ENCODE measurements at places on chromosomes 7 and 10. TPM values are rescaled to one million over a fixed set of nuclear protein-coding genes. Genes with fewer than 3 reads are reported as not detected.

FAM25G gene
- not detected for total RNA-seq

MUC12 gene
- 0.54 TPM for total RNA-seq

MLXIPL gene
- not detected for total RNA-seq

RAB19 gene
- 6.4 TPM for total RNA-seq

CCDC3 gene
- total RNA-seq, result not detected

SPDYE6 gene
- total RNA-seq, result not detected

CEP55 gene
- 45.0 TPM for total RNA-seq

DNA sequence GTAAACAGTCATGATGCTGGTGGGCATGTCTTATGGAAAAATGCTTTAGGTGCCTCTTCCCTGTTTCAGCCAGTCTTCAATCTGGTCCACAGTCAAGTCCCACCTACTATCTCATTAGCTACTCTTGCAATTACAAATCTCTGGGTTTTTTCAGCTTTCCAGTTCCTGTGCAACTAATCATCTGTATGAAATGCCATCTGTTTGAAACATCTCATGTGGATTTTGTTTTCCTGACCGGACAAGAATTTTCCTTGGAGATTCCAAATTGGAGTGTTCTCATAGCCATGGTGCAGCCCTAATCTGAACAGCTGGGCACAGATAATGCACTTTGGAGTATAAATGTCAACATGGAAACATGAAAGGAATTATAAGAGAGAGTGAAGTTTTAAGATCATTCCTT, 41.3 kb upstream of the CALN1 start:
- no peak for DNase-seq
- no peaks in the 10 kb centered on the region for H3K27me3 ChIP-seq
- no peaks in the 10 kb centered on the region for H3K36me3 ChIP-seq
- no peak overlapping the region for H3K4me3 ChIP-seq
- no peaks in the 10 kb centered on the region for H3K4me1 ChIP-seq

DNA sequence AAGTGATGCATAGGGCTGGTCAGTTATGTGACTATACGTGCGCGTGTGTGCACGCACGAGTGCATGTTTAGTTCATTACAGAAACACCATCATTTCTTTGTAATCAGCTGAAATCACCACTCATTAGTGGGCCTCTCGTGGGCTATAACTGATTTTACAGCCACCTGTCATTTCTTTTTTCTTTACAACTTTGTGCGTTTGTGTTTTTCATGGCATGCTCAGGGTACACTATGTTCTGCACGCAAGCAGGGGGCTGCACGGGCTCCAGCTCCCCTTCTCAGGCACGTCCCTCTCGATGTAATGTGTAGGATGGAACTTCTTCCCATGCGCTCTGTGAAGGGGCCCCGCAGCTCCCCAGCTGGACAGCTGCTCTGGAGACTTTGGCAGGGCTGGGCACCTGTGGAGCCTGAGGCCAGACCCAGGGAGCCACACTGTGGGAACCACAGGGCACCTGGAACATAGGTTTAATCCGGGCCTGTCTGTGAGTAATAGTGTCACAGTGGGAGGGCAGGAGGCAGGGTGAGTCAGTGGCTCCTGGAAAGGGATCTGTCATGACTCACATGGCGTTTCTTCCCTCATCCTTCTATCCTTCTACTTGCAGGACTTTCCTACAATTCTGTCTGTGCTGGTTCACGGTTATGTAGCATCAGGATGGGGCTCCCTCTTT, 4.9 kb downstream of the GCK start:
- H3K4me3 ChIP-seq, result no peak overlapping the region
- no peak overlapping the region for H3K27ac ChIP-seq
- no peak for DNase-seq

DNA sequence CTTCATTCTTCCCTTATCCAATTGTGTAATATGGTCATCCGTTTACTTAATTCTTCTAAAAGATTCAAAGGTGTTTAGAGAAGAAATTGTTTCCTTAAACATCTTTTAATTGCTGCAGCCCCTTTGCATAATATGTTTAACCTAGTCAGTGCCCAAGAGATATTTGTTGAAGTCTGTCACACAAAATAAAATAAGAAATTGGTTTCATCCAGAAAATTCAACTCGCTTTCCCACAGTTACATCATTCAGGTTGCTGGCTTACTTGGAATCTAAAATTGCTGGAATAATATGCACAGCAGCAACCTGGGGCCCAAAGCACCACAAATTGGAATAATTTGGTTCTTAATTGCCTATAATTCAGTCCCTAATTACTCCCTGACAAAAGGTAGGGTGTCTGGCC, 155.1 kb upstream of the ETV1 start:
- no peak overlapping the region for H3K4me3 ChIP-seq
- H3K36me3 ChIP-seq, result no peaks in the 10 kb centered on the region
- no peak overlapping the region for H3K27ac ChIP-seq
- no peak for DNase-seq
- H3K4me1 ChIP-seq, result no peaks in the 10 kb centered on the region
- no peaks in the 10 kb centered on the region for H3K27me3 ChIP-seq

DNA sequence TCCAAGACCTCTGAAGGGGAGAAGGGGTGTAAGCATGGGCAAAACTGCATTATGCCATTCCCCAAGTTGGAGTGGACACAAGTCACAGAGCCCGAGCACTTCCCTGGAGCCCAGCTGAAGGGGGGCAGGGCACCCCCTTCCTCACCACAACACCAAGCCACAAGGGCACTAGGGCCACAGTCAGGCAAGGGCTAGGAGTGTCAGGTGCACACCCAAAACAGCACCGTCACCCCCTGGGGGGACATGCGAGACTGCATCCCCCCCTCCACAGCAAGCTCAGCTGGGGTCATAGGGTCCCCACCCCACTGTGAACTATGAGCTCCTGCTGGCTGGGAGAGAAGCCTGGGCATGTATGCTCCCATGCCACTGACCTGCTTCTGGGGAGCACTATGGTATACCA, 143.9 kb downstream of the GRID1 start:
- no peaks in the 10 kb centered on the region for H3K4me1 ChIP-seq
- no peaks in the 10 kb centered on the region for H3K36me3 ChIP-seq
- H3K27ac ChIP-seq, result no peak overlapping the region

- DNase-seq, result no peak
- H3K36me3 ChIP-seq, result peaks cover 25% of the 10 kb centered on the region
- peaks cover 2% of the 10 kb centered on the region for H3K4me1 ChIP-seq
- no peak overlapping the region for H3K27ac ChIP-seq
- H3K4me3 ChIP-seq, result no peak overlapping the region
- no peaks in the 10 kb centered on the region for H3K27me3 ChIP-seq
Measured at GRCh38 chr10:87771871-87772500, 46.0 kb downstream of the ATAD1 start.

DNA sequence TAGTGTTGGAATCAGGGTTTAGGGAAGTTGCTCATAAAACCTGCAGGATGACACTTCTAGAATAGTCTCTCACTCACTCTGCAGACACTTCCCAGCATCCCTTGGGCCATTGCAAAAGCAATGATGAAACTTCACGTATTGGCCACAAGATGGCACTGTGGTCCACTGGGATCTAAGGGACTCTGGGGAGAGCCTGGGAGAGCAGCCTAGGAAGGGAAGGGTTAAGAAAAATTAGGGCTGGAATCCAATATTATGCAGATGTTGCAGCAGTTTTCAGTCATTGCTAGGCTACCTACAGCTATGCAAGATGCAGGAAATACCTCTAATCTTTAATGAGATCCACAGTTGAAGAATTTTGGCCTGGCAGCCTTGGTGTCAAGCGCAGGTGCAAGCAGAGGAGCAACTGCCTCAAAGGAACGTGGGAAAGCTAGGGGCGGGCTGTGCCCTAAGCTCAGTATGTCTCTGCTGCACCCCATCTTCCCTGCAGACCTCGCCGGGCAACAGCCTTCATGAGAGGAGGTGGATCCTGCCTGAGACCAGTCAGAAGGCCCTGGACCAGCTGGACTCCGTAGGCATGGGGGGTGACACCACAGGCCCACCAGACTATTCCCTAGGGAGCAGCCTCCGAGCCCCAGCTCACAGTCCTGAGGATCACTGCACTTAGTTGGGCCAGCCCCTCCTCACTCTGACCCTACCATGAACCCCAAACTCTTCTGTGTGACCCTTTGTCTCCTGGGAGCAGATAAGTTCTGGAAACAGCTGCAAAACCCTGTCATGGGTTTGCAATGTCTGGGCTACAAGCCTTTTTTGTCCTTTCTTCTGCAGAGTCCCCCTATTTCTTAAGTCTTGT, 127.9 kb upstream of the PRSS58 start:
- peaks cover 1% of the 10 kb centered on the region for H3K27me3 ChIP-seq
- peak; percentile 57 for DNase-seq
- no peaks in the 10 kb centered on the region for H3K36me3 ChIP-seq
- peaks cover 20% of the 10 kb centered on the region for H3K4me1 ChIP-seq
- peak overlapping the region; percentile 66 for H3K4me3 ChIP-seq

- H3K4me1 ChIP-seq, result peaks cover 9% of the 10 kb centered on the region
- H3K36me3 ChIP-seq, result no peaks in the 10 kb centered on the region
- no peak overlapping the region for H3K27ac ChIP-seq
- peak; percentile 50 for DNase-seq
Measured at GRCh38 chr10:114694752-114695151, 36.7 kb upstream of the ABLIM1 start.

GRCh38 chr10:38072552-38072951, 21.6 kb upstream of the ZNF37A start:
- no peaks in the 10 kb centered on the region for H3K36me3 ChIP-seq
- H3K27me3 ChIP-seq, result peaks cover 1% of the 10 kb centered on the region
- no peak overlapping the region for H3K4me3 ChIP-seq
- H3K27ac ChIP-seq, result no peak overlapping the region
- peaks cover 2% of the 10 kb centered on the region for H3K4me1 ChIP-seq

GRCh38 chr7:42452356-42452755, 215.3 kb upstream of the GLI3 start:
- H3K27me3 ChIP-seq, result peaks cover 2% of the 10 kb centered on the region
- no peaks in the 10 kb centered on the region for H3K4me1 ChIP-seq
- no peaks in the 10 kb centered on the region for H3K36me3 ChIP-seq
- H3K4me3 ChIP-seq, result no peak overlapping the region

GRCh38 chr7:96605045-96605716, 104.5 kb downstream of the SEM1 start:
- no peak for DNase-seq
- peaks cover 17% of the 10 kb centered on the region for H3K27me3 ChIP-seq
- no peak overlapping the region for H3K4me3 ChIP-seq
- H3K4me1 ChIP-seq, result no peaks in the 10 kb centered on the region

GRCh38 chr7:136114966-136115762, 138.0 kb upstream of the MTPN start:
- no peaks in the 10 kb centered on the region for H3K36me3 ChIP-seq
- no peaks in the 10 kb centered on the region for H3K27me3 ChIP-seq
- H3K4me1 ChIP-seq, result no peaks in the 10 kb centered on the region

- H3K36me3 ChIP-seq, result no peaks in the 10 kb centered on the region
- H3K4me1 ChIP-seq, result peaks cover 5% of the 10 kb centered on the region
- no peak overlapping the region for H3K27ac ChIP-seq
- DNase-seq, result no peak
Measured at GRCh38 chr7:43112941-43113621, 634 bp downstream of the HECW1 start.

GRCh38 chr7:116310141-116310540, 99.8 kb downstream of the TES start:
- H3K4me3 ChIP-seq, result no peak overlapping the region
- H3K4me1 ChIP-seq, result no peaks in the 10 kb centered on the region
- H3K27me3 ChIP-seq, result peaks cover 5% of the 10 kb centered on the region
- no peak for DNase-seq
- no peaks in the 10 kb centered on the region for H3K36me3 ChIP-seq

- no peaks in the 10 kb centered on the region for H3K4me1 ChIP-seq
- H3K27me3 ChIP-seq, result no peaks in the 10 kb centered on the region
- no peak overlapping the region for H3K27ac ChIP-seq
- no peaks in the 10 kb centered on the region for H3K36me3 ChIP-seq
- H3K4me3 ChIP-seq, result no peak overlapping the region
Measured at GRCh38 chr7:36318116-36318515, 71.5 kb upstream of the ANLN start.

- no peak overlapping the region for H3K4me3 ChIP-seq
- H3K27ac ChIP-seq, result no peak overlapping the region
- H3K27me3 ChIP-seq, result no peaks in the 10 kb centered on the region
- no peaks in the 10 kb centered on the region for H3K36me3 ChIP-seq
- DNase-seq, result no peak
Measured at GRCh38 chr10:71281646-71282322, 37.3 kb upstream of the SLC29A3 start.

DNA sequence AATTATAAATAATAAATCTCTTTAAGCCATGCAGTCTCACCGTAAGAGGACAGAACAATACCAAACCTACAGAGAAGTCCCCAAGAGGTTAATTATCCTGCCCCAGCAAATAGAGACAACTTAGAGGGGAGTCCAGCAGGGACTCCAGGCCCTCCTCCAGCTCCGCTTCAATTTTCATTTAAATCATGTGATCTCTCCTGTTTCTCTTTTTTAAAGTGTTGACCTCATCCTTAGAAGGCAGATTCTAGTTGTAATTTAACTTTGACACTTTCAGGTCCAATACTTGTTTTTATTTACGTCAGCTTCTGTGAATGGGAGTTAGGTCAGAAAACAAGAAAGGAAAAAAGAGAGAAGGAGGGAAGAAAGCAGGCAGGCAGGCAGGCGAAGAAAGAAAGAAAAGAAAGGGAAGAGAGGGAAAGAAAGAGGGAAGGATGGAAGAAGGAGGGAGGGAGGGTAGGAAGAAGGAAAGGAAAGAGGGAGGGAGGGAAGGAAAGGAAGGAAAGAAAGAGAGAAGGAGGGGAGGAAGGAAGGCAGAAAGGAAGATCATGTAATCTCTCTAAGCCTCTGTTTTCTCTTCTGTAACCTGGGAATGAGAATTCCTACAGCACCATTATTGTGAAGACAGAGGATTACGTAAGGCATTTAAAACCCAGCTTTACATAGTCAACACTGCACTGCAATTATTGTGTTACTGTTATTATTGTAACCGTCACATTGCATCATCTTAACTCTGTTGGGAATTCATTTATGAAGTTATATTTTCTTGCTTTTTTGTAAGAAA, 227.7 kb downstream of the SKIDA1 start:
- H3K4me3 ChIP-seq, result no peak overlapping the region
- H3K27me3 ChIP-seq, result peaks cover 8% of the 10 kb centered on the region
- no peaks in the 10 kb centered on the region for H3K36me3 ChIP-seq
- DNase-seq, result no peak

- H3K27ac ChIP-seq, result no peak overlapping the region
- H3K36me3 ChIP-seq, result no peaks in the 10 kb centered on the region
- no peak overlapping the region for H3K4me3 ChIP-seq
- no peaks in the 10 kb centered on the region for H3K27me3 ChIP-seq
- no peak for DNase-seq
Measured at GRCh38 chr10:61063034-61063433, 119.0 kb upstream of the RHOBTB1 start.

DNA sequence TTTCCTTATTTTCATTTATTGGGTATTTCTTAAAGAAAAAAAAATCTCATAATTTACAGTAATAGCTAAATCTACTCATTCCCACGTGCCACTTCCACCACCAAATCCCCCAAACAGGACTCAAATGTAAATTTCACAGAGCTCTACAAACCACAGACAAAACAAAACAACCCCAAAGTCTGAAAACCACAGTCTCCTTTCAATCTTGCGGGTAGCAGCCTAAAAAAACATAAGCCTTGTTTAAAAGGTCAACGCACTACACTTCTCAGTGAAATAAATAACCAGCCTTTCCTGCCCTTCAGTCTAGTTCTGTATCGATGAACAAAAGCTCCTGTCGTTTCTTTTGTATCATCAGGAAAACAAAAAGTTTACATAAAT, 121.8 kb upstream of the AFAP1L2 start:
- DNase-seq, result peak; percentile 67
- H3K36me3 ChIP-seq, result peaks cover 22% of the 10 kb centered on the region
- peak overlapping the region; percentile 93 for H3K27ac ChIP-seq
- H3K4me1 ChIP-seq, result peaks cover 57% of the 10 kb centered on the region
- peak overlapping the region; percentile 87 for H3K4me3 ChIP-seq
